Urinary bladder (tissue), 4 donors: ENCODE measurements at places on chromosomes 13 and 19. TPM values are rescaled to one million over a fixed set of nuclear protein-coding genes. Genes with fewer than 3 reads are reported as not detected.

ZNF784 gene
- 4.7 TPM for total RNA-seq

MEIOSIN gene
- total RNA-seq = not detected

DNA sequence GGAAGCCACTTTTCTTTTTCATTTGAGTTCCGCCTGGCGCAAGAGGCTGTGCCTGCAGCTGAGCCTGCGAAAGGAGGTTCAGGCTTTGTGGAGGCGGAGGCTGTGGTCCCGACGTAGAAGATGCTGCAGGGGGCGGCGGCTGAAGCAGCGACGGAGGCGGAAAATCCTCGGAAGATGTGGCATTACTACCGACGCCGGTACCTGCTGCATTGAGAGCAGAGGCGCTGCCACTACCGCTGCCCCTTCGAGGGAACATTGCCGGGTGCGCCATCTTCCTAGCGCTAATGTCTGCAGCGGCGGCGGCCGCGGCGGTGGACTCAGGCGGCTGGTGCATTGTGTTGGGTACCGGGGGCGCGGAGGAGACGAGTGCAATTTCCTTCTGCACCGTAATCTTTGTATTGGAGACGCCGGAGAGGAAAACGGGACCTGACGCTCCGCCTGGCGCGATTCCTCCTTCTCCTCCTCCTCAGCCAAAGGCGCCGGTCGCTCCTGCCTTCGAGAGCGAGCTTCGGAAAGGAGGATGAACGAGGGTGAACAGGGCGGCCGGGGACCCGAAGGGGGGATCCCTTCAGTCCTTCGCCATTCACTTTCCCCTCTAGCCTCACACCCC lies at the start of gene TSC22D1:
TSS of gene TSC22D1 (minus strand) at position 590 of the 610 bp plus-strand sequence. CDS start at position 334, 256 bp downstream.
- DNase-seq = no peak

DNA sequence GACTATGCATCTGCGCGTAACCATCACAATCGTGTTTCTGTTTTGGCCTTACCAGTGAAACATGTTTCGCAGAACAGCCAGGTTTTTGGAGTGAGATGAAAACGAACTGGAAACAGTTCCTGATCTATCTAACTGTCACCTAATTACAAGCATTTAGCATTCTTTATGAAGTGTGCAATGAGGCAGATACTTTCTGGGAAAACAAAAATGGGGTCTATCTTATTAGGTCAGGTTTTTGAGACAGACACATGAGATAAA lies 182.8 kb downstream of the LMO7 start:
- no peak for DNase-seq

COX7A1 gene
- total RNA-seq = 15.1 TPM

- no peak for DNase-seq
These were observed 3.6 kb downstream of the FOXO1 start for GRCh38 chr13:40662866-40663265.

DNA sequence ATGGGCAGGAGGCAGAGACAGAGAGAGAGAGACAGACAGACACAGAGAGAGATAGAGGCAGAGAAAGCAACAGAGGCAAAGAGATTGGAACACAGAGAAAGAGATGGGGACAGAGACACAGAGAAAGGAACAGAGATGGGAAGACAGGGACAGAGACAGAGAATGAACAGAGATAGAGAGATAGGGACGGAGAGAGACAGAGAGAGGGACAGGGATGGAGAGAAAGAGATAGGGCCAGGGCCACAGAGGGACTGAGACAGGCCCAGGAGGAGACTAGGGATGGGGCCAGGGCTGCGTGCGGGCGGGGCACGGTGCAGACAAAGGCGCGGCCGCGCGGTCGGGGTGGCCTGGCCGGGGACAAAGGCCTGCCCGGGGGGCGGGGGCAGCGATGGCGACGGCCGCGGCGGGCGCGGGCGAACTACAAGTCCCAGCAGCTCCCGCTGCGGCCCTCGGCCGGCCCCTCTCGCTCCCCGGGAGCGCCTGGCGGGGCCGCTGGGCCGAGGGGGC lies at the start of gene ZNF358:
TSS of gene ZNF358 (plus strand) at position 459 of the 507 bp plus-strand sequence. CDS start 3,140 bp downstream, outside the sequence.
- DNase-seq = no peak

DNA sequence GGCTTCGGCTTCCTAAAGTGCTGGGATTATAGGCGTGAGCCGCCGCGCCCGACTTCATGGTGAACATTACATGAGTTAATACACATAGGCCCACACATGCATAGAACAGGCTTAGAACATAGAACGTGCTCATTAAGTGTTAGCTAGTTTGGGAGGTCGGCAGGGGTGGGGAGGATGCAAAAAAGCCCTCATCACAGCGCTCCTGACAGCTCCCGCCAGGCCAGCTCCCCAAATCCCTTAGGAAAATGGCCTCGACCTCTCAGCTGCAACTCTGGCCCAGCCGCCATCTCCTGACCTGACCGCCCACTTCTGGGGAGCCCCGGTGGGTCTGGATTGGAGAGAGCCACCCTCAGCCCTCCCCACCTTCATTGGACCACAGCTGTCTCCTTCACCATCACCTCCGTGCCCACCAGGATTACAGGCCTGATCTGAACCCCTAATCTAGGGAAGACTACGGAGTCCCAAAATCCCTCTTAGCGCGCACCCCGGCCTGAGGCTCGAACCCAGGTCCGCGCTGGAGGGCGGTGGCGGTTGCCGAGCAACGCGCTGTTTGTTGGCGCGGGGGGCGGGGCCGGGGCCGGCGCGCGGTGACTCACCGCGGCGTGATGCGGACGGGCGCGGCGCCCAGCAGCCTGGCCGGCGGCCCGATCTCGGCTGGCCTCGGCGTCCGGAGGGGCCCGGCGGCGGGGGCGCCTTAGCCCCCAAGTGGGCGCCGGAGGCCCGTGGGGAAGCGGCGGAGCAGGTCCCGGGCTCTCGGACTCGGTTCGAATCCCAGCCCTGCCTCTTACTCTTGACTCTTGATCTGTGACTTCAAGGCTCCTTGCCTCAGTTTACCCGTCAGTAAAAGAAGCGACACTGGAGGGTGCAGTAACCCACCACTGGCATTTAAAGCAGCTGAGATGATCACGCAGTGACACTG lies 26.7 kb upstream of the NANOS3 start:
- DNase-seq = no peak

PRR12 gene
- total RNA-seq = 4.2 TPM

NCR1 gene
- 0.32 TPM for total RNA-seq

DNA sequence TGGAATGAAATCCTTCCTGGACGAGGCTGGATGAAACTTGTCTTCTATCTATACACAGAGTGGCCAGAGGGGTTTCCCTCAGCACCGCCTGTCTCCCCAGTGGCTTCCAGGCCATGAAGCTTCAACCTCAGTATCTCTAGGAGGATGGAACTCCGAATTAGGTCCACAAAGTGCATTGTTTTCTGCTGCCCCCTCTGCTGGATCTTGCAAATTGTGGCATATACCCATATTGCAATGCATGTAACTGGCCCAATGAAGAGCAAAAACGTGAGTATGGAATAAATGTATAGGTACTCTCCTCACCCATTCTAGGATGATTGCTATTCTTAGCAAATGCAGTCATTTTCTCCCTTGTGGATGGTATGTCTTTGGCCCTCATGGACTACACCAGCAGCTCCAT lies 14.7 kb upstream of the LILRB4 start:
- no peak for DNase-seq

DNA sequence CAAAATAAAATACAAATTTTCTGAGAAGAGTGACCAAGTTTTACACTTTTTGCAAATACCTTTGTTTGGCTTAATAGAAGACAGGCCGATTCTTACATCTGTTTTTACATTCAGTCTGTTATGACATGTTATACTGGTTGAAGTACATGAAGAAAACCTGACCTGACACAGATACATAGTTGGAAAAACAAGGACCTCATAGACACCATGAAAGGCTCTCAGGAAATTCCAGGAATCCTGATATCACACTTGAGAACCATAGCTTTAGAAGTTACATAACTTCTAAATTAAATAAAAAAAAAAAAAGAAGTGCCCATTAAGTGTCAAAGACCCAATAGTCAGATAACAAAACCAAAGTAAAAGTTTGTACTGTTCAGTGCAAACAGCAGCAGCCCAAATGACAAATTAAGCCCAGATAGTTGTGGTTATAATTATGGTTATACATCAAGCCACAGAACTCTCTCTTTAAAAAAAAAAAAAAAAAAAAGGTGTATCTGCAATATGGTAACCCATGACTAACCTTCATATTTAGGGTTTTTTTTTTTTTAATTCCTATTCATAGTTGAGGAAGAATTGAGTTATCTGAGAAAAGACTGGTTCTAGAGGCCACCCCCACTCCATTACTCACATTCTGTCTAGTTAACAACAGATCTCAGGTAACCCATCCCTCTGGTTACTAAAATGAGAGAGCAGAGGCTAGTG lies 19.8 kb downstream of the RBM26 start:
- no peak for DNase-seq

DNA sequence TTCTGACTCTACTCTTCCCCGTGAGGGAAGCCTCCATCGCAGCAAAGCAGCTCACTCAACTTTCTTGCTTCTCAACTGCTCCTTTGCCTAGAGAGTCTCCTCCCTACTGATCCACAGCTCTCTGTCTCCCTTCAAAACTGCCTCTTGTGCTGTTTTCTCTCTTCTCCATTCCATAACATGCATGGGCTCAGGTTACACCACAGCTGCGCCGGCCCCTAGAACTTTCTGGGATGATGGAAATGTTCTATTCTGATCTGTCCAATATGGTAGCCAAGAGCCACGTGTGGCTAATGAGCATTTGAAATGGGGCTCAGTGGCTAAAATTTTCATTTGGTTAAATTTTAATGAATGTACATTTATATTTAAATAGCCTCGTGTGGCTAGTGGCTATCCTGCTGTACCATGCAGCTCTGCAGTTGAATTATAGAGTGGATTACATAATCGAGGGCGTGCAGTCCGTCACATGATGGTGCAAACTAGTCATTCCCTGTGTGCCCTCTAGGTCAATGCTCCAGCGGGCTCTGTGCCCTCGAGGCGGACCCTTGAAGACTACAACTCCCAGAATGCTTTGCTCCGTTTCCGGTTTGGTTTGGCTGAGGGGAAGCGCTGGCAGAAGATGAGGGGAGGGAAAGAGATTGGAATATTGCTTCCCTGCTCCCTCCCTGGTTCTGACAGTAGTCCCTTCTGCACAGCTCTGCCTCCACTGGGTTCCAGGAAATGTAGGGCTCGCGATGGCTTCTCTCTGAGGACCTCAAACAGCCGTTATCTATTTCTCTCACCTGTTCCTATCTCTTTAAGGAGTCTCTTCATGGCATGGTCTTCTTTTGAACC lies 109.8 kb downstream of the CACNA1A start:
- no peak for DNase-seq
